ENCODE measurements at places on chromosomes 1 and 21. TPM values are rescaled to one million over a fixed set of nuclear protein-coding genes. Genes with fewer than 3 reads are reported as not detected.

GRCh38 chr1:192589813-192590212 is 14.2 kb downstream of the RGS1 start:
- H3K36me3 ChIP-seq, result no peaks in the 10 kb centered on the region
- H3K4me3 ChIP-seq, result no peak overlapping the region
- H3K27me3 ChIP-seq, result peaks cover 7% of the 10 kb centered on the region

DNA sequence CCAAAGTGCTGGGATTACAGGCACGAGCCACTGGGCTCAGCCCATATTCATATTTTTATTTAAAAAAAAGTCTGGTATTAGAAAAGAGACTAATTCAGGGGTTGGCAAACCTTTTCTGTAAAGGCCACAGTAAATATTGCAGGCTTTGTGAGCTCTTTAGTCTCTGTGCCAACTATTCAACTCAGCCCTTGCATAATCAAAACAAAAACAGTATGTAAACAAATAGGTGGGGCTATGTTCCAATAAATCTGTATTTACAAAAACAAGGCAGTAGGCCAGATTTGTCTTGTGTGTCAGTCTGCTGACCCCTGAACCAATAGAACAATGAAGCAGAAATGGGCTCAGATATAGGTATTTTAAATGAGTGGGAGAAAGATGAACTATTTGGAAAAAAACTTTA is 49.3 kb downstream of the CDC42BPA start:
- no peaks in the 10 kb centered on the region for H3K4me1 ChIP-seq
- no peak overlapping the region for H3K4me3 ChIP-seq
- H3K27me3 ChIP-seq, result peaks cover 5% of the 10 kb centered on the region
- H3K36me3 ChIP-seq, result no peaks in the 10 kb centered on the region
- no peak for DNase-seq
- H3K27ac ChIP-seq, result no peak overlapping the region

DNA sequence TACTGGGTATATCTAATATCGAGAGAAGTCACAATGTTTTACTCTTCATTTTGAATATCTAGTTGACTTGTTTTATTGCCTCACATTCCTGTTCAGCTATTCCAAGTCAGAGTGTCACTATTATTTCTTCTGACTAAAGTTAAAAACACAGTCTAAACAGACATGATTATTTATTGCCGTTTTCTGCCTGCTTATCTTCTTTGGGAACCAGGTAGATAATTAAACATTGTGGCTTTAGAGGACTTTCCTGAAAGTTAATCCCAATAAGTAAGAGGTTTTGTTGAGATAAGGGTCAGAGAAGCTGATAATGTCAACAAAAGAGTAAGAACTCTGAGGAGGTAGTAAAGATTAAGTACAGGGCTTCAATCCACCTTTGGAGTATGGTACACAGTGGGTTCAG is 53.8 kb downstream of the PCNX2 start:
- peaks cover 9% of the 10 kb centered on the region for H3K4me1 ChIP-seq
- no peak for DNase-seq
- H3K4me3 ChIP-seq, result no peak overlapping the region
- peaks cover 3% of the 10 kb centered on the region for H3K36me3 ChIP-seq

GRCh38 chr1:9993561-9994075 is 3.4 kb upstream of the RBP7 start:
- DNase-seq, result no peak
- no peak overlapping the region for H3K4me3 ChIP-seq
- no peaks in the 10 kb centered on the region for H3K36me3 ChIP-seq
- H3K27ac ChIP-seq, result no peak overlapping the region
- peaks cover 42% of the 10 kb centered on the region for H3K27me3 ChIP-seq

GRCh38 chr1:181383695-181384094 is 99.6 kb upstream of the CACNA1E start:
- no peak overlapping the region for H3K4me3 ChIP-seq
- H3K4me1 ChIP-seq, result peaks cover 1% of the 10 kb centered on the region
- H3K27me3 ChIP-seq, result peaks cover 4% of the 10 kb centered on the region
- no peak overlapping the region for H3K27ac ChIP-seq

Gene SPRR3
- total RNA-seq, result not detected

Gene BATF3
- total RNA-seq, result 13.2 TPM

Gene COA6
- total RNA-seq, result 32.0 TPM

Gene TARBP1
- total RNA-seq, result 39.6 TPM

Data from activated naive CD8-positive, alpha-beta T cell treated with anti-CD3 and anti-CD28 coated beads, Interleukin-2, amount 10 ng/mL, durations not matched to agents 7 days and 5 days (primary cell).